Activated CD4-positive, CD25-positive, alpha-beta regulatory T cell treated with anti-CD3 and anti-CD28 coated beads, Interleukin-2, amount 50 U/mL, for 24 hours (primary cell): ENCODE measurements at places on chromosomes 5 and 9.

- no peak for ATAC-seq
Observed at GRCh38 chr9:83538890-83539238, 663 bp upstream of the FRMD3 start.

- no peak for ATAC-seq
Observed at GRCh38 chr9:124793015-124793541, 16.1 kb downstream of the OLFML2A start.

GRCh38 chr5:139137697-139138096, 60.5 kb downstream of the SIL1 start:
- no peak for ATAC-seq

DNA sequence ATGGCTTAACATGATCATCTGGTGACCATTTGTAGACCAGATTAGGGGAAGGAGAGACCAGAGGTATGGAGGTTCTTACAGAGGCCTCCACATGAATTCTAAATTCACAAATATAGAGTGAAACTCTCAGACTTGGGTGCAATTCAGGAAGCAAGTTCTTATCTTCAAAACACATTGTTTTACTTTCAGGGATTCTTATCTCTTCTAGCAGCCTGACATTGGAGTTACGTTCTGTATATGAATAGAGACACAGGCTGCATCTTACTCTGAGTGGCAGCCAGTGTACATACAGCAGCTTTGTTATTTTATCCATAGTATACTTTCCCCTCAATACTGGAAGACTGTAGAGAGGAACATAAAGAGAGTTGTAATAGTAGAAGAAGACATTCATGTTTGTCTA, 1331.7 kb upstream of the WWC1 start:
- ATAC-seq: no peak

DNA sequence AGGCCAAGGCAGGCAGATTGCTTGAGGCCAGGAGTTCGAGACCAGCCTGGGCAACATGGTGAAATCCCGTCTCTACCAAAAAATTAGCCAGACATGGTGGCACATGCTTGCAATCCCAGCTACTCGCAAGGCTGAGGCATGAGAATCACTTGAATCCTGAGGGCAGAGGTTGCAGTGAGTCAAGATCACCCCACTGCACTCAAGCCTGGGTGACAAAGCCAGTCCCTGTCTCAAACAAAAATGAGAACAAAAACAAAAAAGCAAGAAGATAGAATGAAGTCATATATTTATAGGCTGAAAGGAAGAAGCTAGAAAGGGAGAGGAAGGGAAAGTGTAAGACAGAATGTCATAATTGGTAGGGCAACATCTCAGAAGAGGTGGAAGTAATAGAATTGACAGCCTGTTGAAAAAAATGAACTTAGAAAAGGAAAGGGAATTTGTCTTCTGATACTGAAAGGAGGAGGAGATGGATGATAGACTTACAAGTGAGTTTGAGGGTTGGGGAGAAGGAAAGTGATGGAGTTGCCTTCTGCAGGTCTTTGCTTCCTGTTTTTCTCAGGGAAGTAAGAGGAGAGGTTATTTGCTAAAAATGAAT, 32.2 kb downstream of the CARD6 start:
- no peak for ATAC-seq

- ATAC-seq: no peak
Observed at GRCh38 chr9:92534674-92535073, 1.1 kb downstream of the ECM2 start.
